Stimulated activated CD4-positive, alpha-beta T cell treated with anti-CD3 and anti-CD28 coated beads, Interleukin-12 subunit alpha, Interleukin-12 subunit beta, amount 100 ng/mL, for 4 hours (primary cell): ENCODE measurements at places on chromosomes 16 and 17.

DNA sequence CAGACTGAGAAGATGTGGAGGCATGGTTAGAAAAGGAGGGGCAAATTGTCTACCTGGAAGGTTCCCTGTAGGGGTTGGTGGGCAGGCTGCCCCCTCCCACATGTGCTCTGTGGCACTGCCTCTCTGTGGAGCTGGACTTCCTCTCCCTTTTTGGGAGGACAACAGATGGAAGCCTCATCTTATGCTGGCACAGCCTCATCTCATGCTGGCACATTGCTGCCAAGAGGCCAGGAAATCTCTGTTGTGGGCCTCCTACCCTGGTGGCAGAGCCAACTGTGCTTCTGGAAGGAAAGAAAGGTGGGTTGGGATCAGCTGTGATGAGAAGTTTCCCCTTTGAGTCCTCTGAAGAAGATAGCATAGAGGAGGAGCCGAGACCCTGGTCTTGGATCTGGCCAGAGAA is 19.7 kb upstream of the BRD7 start:
- no peak for DNase-seq

- DNase-seq = no peak
Measured at GRCh38 chr17:17842111-17842876, 5.5 kb upstream of the SREBF1 start.

DNA sequence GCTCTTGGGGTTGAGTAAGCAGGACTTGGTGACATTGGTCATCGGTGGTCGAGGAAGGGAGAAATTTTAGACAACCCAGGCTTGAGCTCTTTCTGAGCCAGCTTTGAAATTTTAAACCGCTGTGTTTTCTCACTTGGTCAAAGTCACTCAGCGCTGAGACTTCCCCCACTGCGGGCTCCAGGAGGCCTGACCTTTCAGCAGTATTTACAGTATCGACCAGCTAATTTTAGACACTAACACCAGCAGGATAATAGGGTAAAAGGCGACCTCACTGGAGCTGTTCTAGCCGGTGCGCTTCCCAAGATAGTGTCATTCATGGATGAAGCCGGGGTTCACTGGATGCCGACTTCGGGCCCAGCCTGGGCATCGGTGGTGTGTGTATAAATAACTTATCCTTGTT is 29.7 kb upstream of the WSCD1 start:
- DNase-seq = no peak

GRCh38 chr17:30372755-30373154 is 6.0 kb upstream of the CPD start:
- DNase-seq = no peak

- DNase-seq = peak; percentile 82
Measured at GRCh38 chr17:7356072-7356549, 1.2 kb downstream of the TMEM95 start.

DNA sequence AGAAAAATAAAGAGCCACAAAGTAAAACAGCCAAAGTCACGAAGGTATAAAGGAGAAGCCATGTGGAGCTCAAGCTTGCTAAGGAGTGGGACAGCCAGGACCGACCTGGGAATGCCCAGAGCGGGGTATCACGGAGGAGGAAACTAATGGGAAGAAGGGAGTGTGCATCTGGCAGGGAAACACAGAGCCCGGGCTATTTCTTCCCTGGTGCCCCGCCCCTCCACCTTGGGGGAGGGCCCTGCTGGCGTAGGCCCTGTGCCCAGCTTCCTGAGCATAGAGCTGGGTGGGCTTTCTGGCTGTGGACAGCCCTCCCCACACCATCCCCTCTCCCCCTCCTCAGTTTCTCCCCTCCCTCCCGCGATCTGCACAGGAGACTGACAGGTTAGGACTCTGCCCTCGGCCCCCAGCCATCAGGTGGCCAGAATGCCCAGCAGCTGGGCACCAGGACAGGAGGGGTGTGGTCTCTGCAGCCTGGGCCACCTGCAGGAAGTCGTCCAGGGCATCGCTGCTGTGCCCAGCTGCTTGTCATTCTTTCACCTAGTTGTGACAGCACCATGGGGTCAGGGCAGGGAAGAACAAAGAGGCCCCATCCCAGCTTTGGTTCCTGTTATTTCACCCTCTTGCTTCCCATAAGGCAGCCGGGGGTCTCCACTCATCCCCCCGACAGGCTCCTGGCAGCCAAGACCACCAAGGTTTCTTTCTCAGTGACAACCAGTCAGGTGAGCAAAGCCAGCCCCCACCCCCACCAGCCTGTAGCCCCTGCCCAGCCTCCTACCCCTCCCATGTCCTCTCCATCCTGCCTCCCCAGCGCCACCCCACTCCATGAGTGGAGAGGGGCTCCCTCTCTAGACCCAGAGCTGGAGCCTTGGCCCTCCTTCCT is 7.1 kb upstream of the DCAF7 start:
- no peak for DNase-seq

DNA sequence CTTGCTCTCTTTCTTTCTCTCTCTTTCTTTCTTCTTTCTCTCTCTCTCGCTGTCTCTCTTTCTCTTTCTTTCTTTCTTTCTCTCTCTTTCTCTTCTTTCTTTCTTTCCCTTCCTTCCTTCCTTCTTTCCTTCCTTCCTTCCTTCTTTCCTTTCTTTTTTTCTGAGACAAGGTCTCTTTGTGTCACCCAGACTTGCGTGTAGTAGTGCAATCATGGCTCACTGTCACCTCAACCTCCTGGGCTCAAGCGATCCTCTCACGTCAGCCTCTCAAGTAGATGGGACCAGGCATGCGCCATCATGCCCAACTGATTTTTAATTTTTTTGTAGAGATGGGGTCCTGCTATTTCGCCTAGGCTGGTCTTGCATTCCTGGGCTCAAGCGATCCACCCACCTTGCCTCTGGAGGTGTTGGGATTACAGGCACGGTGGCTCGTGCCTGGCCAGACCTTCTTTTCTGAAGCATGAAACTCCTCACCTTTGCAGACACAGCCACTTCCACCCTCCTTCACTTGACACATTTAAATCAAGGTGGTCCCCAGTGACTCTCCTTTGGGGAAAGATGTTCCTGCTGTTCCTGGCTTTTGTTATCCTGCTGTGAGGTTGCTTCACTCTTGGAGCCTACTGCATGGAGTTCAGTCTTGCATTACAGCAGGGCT is 26.8 kb upstream of the NKD1 start:
- no peak for DNase-seq

DNA sequence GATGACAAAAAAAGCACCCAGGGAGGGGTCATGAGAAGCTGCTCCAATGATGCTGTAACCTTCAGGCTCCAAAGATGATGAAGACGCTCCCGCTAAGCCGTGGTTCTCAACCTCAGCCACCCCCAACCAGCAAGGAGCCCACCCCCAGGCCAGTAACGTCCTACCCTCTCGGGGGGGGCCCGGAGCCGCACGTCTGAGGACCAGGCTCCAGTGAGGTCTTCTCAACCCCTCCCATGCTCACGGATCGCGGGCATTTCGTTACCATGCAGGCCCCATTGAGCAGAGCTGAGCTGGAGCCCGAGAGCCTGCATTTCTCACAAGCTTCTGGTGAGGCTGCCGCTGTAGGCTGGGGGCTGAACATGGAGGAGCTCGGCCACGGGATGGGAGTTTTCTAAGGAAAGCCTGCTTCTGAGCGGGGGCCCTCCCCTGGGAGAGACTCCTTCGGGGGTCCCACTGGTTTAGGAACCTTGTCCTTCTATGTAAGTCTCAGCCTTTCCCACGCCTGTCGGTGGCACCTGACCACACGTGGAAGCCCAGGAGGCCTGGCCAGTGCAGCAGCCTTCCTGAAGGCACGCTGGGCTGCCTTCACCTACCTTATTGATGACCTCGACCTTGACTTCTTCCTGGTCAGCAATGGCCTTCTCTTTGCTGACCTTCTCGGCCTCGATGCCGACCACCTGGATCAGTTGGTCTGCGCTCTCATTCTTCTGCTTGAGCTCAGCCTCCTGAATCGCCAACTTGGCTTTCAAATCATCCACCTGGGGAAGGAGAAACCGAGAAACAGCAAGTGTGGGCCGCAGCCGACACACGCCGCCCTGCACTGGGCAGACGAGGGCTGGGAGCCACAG is 82.7 kb downstream of the PGS1 start:
- DNase-seq = no peak

DNA sequence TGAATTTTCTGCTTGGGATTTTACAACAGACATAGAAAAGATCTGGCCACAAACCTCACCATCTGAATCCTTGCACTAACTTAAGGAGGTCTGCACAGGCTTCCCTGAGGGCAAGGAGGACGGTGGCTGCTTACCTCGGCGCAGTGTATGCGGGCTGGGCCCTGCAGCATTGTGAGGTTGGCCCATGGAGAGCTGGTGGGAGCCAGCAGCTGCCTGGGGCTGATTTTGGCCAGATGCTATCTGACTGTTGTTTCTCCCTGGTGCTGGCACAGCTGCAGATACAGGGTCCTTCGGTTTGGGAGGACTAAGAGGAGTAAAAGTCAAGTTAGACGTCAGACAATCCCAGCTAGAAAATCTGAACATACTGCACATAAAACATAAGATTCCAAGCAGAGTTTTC is 79.8 kb downstream of the ARHGAP17 start:
- DNase-seq = no peak

GRCh38 chr16:86101897-86102157 is 202.9 kb downstream of the IRF8 start:
- DNase-seq = no peak
